AG04450 (cell line): ENCODE measurements at places on chromosomes 5 and 9.

- DNase-seq: no peak
Observed at GRCh38 chr5:109703829-109704228, 14.1 kb downstream of the MAN2A1 start.

DNA sequence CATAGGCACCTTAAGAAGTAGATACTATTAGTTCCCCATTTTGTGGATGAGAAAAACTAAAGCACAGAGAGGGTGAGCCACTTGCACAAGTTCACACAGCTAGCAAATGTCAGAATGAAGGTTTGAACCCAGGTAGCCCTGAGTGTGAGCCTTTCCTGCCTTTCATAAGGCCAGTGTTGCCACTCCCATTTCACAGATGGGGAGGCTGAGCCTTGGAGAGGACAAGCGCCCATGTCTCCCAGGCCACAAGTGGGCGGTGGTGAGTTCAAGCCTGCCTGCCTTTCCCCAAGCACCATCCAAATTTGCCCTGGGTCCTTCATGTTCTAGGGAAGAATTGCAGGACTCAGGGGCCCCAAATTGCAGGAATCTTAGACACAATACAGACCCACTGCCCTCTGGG is 50.6 kb downstream of the LHX2 start:
- DNase-seq: no peak

DNA sequence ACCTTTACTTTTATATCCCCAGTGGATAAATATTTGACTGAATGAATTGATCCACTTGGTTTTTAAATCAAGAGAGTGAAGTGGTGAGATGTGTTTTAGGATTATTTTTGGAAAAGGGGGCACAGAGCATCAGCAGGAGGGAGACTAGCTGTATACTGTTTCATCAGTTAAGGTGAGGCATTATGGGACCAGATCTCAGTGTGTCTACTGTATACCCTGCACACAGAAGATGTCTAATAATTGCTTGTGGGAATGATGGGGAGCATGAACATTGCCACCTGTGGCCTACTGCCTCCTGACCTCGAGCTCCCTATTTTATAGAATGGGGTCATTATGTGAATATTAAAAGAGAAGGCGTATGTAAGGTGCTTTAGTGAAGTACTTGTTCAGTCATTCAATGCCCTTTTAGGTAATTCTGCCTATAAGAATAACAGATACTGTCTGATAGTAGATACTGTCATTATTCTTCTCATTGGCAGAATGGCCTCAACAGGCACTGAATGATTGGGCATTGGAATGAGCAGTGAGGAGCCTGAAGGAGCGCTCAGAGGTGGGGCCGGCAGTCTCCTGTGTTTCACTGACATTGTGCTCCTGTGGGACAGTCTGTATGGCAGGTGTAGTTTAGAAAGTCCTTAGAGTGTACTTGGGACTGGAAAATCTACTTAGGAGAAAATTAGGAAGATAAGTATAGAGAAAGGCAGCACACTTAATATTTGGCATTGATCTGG is 47.4 kb upstream of the FAM120AOS start:
- DNase-seq: no peak

DNA sequence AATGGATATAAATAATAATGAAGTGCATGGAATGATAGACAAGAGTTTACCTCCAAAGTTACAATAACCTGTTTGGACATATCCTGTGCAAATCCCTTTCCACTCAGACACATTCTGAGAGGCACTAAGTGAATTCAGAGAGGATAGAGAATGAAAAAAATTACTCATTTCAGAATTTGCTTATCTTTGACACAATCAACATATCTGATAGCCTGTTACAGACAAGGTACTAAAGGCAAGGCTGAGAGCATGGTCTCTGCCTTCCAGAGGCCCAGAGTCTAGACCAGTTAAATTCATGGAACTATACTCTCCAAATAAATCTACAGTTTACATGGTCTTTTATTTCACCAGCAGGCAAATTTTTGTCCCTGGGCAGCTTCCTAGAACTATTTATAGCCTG is 371.8 kb upstream of the PTGER4 start:
- no peak for DNase-seq

- peak; percentile 41 for DNase-seq
Observed at GRCh38 chr5:169934990-169935389, 45.3 kb downstream of the INSYN2B start.

DNA sequence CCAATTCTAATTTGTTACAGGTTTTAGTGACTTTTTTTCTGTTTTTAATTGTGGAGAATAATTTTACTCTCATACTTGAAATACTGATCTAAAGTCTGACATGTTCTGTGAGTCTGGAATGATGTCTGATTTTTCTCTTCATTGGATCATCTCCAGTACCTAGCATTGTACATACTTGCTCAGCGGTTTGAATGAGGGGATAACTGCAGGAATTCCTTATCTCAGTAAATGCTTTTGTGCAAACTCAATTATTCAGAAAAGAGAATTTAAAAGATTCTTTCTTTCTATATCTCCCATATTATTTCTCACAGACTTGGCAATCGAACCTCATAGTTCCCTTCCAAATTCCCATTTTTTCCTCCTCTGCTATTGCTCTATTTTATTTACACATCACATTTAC is 397.9 kb upstream of the SGCD start:
- no peak for DNase-seq

DNA sequence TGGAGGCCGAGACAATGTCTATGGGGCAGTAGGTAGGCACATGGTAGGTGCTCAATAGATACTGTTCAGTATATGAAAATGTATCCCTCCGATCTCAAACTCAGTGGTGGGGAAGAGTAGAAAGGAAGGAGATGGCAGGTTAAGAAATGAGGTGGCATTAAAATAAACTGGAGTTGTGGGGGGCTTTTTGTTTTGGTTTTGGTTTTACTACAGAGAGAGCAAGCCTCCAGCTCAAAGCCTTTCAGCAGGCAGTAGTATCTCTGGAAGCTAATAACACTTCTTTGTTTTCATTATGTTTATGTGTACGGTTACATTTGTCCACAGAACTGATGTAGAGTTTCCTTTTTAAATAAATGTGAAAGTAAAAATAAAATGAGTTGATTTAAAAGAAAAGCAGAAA is 8.6 kb downstream of the MFAP3 start:
- DNase-seq: no peak

DNA sequence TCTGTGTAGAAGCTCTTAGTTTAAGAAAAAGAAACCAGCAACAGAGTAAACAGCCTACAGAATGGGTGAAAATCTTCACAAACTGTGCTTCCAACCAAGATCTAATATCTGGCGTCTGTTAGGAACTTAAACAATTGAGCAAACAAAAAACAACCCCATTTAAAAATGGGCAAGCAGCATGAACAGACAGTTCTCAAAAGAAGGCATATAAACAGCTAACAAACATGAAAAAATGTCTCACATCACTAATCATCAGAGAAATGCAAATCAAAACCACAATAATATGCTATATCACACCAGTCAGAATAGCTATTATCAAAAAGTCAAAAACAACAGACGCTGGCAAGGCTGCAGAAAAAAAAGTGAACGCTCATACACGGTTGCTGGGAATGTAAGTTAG is 83.7 kb upstream of the CCDC152 start:
- DNase-seq: no peak

DNA sequence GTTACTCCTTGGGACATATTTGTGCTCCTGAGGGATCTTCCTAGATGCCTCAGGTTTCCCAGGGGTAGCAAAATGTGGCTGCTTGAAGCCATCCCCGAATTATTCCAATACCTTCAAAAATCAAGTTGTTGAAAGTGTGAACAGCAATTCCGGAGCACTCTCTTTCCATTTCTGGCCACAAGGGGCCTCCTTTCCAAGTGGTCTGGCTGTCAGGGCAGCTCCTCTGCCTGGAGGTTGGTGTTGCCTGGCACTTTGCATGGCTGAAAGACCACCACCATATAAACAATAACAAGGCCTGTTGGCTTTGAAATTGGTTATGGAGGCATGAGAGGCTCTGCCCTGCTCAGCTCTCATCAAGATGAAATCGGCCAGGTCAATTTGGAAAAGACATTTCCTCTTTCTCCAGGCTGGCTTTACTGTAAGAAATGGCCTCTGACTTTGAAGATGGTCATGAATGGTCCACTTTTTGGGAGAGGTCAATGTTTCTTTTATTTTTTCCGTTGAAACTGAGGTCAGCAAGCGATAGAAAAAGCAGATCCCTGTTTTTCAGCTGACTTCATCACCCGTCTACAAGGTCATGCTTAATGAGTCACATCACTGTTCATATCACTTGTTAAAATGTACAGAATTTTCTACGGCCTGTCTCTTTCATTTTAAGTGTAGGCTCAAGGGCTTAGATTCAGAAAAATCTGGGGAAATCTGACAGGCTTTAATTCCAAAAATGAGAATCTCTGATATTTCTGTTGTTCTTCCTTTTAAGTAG is 481.1 kb upstream of the ZNF608 start:
- no peak for DNase-seq

DNA sequence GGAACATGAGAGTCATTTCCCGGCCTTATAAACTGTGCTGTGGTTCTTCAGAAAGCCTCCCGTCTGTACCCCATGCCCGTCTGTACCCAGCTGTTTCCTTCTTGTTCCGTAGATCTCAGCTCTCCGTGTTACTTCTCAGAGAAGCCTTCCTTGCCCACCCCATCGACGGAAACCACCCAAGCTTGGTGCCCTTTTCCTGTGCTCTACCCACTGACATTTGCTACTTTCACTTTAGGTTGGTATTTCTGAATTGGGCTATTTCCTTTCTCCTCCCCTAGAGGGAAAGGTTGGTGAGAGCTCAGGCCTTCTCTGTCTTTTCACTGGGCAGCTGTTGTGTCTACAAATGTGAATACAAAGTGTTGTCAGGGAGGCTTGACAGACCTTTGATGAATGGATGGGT is 764.5 kb upstream of the ADAMTS16 start:
- DNase-seq: no peak

DNA sequence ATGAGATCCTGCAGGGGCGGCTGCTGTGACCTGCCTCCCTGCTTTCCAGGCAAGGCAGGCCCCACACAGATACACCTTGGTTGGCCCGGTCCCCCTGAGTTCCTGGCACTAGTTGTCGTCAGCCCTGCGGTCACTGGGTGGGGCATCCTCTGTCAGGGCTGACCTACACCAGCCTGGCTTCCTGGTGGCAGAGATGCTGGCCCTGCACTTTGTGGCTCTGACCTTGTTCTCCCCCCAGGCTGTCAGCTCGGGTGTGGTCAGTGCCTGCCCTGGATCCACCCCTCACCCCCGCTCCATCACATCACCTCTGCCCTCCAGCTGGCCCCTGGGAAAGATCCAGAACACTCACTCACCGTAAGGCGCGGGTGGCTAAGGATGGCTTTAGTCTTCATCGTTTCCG is 74.1 kb downstream of the PHF2 start:
- no peak for DNase-seq

- no peak for DNase-seq
Observed at GRCh38 chr5:162496100-162496808, 428.7 kb downstream of the GABRG2 start.

DNA sequence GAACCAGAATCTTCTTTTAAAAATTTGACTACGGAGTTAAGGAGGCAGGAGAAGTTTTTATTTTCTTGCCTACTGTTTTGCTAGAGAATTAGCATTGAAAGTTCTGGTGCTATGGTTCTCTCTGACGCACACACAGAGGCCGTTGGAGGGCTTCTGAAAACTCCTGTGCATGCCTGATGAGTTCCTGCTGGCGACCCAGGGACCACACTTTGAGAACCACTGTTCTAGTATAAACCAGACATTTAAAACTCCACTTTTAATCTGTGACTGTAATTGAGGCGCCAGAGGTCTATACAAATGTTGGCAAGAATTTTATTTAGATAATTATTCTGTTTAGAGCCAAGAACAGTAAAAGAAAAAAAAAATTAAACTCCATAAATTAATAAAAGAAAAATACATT is 99.5 kb upstream of the OTULINL start:
- no peak for DNase-seq

DNA sequence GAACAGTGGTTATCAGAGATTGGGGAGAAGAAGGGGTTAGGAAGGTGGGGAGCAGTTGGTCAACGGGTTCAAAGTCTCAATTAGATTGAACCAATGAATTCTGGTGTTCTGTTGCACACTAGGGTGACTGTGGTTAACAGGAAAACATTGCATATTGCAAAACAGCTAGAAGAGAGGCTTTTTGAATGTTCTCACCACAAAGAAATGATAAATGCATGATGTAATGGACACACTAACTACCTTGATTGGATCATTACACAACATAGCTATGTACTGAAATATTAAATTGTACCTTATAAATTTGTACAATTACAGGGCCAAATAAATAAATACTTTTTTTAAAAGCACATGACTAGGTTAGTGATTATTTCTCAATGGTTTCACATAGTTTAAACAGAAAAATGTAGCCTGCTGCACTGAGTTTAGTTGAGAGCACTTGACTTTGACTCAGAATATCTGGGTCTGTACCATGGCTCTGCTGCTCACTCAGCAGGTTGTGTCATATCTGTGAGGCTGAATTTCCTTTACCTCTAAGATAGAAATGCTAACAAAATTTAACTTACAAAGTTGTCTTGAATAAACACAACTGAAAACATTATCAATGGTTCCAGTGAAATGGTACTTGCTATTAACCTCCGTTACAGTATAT is 30.4 kb downstream of the NUDT12 start:
- DNase-seq: no peak

DNA sequence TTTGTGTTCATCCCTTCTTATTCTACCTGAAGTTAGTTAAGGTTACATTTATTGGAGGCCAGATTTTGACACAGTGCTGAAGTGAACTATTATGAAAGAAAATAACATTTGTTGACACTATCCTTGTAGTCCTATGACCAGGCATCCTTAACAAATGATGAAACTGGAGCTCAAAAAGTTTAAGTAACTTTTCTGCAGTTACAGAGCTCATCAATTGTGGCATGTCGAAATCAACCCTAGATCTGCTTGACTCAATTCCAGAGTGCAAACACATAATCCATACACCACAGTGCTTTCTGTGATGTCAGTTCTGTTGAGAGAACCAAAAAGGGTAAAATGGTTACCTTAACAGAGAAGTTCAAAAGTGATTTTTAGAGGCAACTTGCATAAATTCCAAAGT is 28.6 kb downstream of the KCNN2 start:
- DNase-seq: no peak

- DNase-seq: no peak
Observed at GRCh38 chr5:129962506-129962905, 58.2 kb downstream of the CHSY3 start.

- DNase-seq: no peak
Observed at GRCh38 chr5:21058289-21058688, 1070.3 kb upstream of the CDH18 start.

DNA sequence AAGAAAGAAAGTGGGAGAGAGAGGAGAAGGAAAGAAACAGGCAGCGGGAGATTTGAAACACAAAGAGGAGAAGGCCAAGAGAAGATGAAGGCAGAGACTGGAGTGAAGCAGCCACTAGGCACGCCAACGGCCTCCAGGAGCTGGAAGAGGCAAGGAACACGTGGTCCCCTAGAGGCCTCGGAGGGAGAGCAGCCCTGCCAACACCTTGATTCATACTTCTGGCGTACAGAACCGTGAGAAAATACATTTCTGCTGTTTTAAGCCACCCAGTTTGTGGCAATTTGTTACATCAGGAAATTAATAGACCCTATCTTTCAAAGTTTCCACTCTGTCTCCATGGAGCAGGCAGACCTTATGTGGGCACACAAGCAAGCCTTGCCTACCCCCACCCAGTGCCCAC is 133.4 kb downstream of the ACTL7B start:
- no peak for DNase-seq

- DNase-seq: no peak
Observed at GRCh38 chr5:113218200-113218599, 216.6 kb downstream of the TSSK1B start.
